ENCODE measurements at places on chromosomes 12 and 14.

DNA sequence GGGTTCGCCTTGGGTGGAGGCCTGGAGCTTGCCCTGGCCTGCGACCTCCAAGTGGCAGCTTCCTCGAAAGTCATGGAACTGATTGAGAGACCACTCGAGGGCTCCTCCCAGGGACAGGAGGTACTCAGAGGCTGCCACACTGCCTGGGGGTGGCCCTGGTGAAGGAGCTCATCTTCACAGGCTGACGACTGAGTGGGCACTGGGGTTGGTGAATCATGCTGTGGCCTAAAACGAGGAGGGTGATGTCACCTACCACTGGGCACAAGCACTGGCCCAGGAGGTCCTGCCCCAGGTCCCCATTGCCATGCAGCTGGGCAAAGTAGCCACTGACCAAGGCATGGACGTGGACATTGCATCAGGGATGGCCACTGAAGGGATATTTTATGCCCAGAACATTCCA lies 32.1 kb downstream of the ITPR2 start:
- DNase-seq, result no peak

DNA sequence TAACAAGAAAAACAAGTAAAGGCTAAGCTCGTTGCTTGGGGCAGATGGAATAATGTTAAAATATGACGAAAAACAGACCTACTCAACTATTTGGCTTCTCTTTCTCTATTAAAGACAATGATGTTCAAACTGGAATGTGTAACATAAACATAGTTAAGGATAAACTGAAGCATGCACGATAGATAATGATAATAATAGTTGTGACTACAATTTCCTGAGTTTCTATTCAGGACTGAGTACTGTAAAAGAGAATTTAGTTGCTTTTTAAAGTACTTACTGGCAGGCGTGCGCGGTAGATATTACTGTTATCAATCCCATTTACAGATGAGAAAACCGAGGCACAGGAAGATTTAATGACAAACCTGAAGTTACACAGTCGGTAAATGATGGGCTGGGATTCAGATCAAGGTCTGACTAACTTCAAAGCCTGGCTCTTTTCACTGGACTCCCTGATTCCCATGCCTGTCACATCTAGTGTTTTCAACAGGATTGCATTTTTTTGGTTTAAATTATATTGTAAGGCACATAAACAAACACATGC lies 103.0 kb downstream of the CRADD start:
- no peak for DNase-seq

DNA sequence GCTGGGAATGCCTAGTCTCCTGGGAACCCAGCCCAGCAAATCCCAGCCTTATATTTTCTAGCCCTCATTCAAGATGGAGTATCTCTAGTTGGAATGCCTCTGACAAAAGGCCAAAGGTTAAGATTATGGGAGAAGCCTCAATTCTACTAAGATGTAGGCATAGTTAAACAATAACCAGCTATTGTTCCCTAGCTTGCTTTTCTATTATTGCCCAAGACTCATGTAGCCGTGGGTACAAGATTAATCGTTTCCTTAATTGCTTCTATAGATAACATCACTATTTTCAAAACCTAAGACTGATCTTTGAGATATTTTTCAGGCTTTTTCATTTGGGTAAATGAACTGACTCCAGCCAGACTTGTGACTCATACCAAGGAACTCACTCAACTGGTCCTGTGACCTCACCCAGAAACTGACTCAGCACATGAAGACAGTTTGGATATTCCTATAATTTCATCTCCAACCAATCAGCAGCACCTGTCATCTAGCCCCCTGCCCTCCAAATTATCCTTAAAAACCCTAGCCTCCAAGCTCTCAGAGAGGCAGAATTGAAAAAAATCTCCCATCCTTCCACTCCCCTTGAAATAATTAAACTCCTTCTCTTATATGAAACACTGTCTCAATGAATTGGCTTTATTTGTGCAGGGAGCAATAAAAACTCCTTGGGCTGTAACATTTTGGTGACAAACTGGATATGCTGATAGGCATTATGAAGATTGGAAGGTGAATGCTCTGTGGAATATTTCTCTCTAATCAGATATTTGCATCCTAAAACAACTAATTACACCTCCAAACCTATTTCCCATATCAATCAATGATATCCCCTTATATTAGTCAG lies 589.0 kb downstream of the C12orf50 start:
- DNase-seq, result no peak

- DNase-seq, result peak; percentile 53
Measured at GRCh38 chr14:71355324-71356201, 448.3 kb downstream of the PCNX1 start.

DNA sequence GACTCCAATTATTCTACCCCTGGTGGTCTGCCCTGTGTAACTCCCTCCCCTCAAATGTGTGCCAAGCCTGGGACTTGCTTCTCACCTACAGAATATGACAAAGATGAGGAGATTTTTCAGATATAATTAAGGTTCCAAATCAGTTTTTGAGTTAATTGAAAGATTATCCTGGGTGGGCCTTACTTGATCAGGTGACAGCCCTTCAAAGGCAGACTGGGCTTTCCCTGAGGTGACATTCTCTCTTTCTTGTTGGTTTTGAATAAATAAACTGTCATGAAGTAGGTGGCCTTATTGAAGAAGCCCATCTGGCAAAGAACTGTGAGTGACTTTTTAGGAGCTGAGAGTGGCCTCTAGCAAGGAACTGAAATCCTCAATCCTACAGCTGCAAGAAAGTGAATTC lies 106.0 kb downstream of the BRMS1L start:
- DNase-seq, result no peak

- DNase-seq, result peak; percentile 96
Measured at GRCh38 chr12:47820631-47821345, 1.1 kb upstream of the HDAC7 start.

- DNase-seq, result no peak
Measured at GRCh38 chr12:126950266-126950665, 1316.7 kb upstream of the TMEM132C start.

DNA sequence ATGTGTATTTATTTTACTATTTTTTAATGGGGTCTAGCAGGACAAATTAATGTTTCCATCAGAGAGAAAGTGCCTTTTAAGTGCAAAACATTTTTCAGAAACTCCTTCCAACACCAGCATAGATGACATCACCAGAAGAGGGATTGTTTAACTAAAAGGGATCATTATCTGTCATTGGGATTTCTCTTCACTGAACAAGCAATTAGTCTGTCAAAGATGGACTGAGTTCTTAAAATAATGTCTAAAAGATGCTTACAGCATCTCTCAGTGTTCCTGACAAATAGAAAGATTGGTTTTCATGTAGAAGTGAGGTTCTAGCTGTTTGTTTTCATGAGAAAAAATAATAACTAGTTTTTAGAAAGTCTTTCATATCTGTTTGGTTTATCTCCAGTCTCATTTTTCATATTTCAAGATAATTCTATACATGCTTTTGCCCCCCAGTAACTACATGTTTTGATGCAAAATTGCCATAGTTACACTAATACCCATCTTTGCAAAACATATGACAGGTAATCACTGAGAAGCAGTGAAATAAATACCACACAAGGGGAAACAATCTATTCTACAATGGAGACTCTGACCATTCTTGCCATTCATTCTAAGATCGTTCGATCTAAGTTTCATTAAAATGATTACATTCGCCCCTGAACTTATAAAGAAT lies 850.3 kb downstream of the GALC start:
- DNase-seq, result no peak

DNA sequence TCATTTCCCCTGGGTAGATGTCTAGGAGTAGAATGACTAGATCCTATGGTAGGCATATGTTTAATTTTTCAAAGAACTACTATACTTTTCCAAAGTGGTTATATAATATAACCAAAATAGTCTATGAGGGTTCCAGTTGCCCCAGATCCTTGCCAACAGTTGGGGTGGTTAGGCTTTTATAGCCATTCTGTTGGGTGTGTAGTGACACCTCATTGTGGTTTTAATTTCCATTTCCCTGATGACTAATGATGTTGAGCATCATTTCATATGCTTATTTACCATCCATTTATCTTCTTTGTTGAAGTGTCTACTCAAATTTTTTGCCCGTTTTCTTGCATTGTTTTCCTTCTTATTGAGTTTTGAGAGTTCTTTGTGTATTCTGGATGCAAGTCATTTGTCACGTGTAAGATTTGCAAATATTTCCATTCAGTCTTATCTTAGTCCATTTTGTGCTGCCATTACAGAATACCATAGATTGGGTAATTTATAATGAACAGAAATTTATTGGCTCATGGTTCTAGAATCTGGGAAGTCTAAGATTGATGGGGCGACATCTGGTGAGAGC lies 4.7 kb downstream of the SYNE2 start:
- no peak for DNase-seq

GRCh38 chr12:54378796-54379397 lies 5.6 kb downstream of the ZNF385A start:
- DNase-seq, result peak; percentile 49

DNA sequence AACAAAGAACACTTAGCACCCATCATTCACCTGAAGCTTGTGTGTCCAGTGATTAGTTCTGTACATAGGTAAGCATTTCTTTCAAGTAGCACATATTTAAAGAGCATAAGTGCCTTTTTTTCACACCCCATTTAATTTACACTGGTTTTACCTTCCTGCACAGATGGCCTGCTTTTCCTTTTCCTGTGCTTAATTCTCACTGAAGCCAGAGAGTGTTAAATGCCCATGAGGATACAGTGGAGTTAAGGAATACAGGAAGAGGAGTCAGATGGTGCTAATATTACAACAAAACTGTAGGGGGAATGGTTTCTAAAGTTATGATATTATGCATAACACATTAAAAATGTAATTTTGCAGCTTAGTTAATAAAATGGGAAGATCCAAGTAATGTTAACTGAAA lies 31.0 kb upstream of the SLC38A1 start:
- DNase-seq, result no peak

DNA sequence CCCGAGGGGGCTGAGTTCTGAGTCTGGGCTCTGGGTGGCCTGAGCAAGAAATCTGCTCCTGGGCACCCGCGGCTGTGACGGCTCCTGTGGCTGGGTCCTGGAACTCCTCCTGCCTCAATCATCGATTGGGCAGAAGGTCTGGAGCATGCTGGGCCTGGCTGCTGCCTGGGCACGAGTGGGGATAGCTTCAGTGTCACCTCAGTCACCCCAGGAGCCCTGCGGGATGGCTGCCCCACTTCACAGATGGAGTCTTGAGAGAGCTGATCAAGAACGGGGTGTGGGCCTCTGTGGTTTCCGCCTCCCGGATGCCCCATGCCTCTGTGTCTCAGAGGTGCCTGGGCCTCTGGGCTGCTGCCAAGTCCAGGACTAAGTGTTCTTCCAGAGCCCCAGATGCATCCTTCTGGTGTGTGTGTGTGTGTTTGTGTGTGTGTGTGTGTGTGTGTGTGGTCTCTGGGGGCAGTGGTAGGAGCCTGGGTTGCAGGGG lies 185.6 kb upstream of the C14orf180 start:
- DNase-seq, result no peak

- DNase-seq, result no peak
Measured at GRCh38 chr14:90795744-90796143, 20.5 kb downstream of the TTC7B start.

DNA sequence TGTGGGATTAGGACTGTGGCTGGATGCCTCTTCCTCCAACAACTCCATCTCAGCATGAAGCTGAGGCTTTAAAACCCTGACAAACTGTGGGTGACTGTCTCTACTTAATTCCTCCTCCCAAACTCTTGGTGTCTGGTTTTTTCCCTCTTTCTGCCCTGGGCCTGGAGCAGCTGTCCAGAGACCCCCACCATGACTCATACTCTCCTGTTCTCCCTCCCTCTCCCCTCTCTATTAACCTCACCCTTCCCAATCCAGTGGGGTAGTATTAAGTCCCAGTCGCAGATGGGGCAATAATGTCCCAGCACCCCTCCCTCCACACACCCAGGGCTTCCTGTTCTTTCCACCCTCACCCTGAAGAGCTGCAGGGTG lies 2.0 kb upstream of the DNAJC14 start:
- no peak for DNase-seq

- DNase-seq, result no peak
Measured at GRCh38 chr12:69563166-69563762, 22.0 kb upstream of the CCT2 start.

- no peak for DNase-seq
Measured at GRCh38 chr14:104494483-104494882, 85.1 kb upstream of the C14orf180 start.

Data from uterus (tissue), 4 donors.